Activated T-cell treated with anti-CD3 and anti-CD28 coated beads for 48 hours (primary cell): ENCODE measurements at places on chromosomes 11 and 22.
A peak's percentile ranks its signal among the peaks of the same experiment; 100 is the strongest.

- DNase-seq, result no peak
Measured at GRCh38 chr11:86990031-86990430, 34.8 kb upstream of the FZD4 start.

DNA sequence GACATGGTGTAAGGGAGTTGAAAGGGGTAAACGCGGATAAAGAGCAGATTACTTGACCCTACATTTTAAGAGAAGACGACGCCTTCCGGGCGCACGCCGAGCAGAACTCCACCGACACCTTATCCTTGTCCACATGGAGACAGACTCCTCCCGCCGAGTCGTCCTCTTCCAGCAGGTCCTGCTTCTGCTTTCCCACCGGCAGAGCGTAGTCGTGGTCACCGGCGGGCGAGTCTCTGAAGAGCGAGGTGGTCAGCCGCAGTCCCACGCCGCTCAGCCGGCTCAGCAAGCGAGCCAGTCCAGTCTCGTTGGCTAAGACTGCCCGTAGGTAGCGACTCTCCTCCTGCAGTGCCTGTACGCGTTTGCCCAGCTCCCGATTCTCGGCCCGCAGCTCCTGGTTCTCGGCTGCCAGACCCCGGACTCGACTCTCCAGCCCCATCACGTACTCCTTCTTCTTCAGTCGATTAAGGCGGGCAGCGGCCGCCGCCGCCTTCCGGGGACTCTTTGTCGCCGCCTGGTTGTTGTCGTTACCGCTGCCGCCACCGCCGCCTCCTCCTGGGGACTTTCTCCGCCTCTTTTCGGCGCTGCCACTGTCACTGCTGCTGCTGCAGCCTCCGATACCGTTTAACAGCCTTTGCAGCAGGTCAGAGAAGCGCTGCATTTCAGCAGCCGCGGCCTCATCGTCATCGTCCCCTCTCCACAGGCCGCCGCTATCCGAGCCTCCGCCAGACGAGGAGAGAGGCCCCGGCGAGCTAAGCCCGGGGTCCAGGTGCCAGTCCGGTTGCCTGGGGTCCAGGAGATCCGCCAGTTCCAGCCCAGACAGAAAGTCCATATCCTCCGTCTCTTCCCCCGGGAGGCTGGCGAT is 945 bp downstream of the CREBZF start:
- peak; percentile 80 for DNase-seq

DNA sequence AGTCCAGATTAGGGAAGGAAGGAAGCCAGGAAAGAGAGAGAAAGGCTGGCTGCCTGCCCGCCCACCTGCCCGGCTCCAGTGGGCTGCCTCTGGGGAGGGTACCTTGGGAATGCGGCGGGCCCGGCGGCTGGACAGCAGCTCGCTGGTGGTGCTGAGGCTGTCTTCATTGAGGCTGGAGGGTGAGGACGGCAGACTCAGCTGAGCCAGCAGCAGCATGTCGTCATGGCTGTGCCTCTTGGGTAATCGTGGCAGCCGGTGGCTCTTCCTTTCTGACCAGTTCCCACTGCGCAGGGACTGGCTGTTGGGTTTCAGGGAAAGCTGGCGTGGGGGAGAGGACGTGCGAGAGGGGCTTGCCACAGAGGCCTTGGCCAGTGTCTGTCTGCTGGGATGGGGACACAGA is 32.9 kb downstream of the RPL27A start:
- DNase-seq, result no peak

GRCh38 chr11:13053255-13053917 is 44.3 kb downstream of the RASSF10 start:
- DNase-seq, result no peak

DNA sequence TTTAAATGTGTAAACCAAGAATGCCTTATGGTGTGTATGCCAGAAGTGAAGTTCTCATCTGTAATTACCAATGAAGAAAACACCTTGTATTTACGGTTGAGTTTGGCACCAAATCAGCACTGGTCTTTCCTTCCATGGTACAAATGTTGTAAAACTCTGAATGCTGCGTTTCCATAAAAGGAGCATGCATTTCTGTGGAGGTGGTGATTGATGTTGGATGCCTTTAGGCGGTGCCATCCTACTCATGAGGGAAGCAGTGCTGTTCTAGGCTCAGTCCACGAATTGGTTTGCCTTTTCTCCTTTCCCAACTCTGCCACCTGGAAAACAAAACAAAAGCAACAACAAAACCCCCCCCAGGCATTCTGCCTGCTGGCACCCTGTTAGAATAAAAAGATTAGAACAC is 124.4 kb downstream of the TEAD1 start:
- no peak for DNase-seq

DNA sequence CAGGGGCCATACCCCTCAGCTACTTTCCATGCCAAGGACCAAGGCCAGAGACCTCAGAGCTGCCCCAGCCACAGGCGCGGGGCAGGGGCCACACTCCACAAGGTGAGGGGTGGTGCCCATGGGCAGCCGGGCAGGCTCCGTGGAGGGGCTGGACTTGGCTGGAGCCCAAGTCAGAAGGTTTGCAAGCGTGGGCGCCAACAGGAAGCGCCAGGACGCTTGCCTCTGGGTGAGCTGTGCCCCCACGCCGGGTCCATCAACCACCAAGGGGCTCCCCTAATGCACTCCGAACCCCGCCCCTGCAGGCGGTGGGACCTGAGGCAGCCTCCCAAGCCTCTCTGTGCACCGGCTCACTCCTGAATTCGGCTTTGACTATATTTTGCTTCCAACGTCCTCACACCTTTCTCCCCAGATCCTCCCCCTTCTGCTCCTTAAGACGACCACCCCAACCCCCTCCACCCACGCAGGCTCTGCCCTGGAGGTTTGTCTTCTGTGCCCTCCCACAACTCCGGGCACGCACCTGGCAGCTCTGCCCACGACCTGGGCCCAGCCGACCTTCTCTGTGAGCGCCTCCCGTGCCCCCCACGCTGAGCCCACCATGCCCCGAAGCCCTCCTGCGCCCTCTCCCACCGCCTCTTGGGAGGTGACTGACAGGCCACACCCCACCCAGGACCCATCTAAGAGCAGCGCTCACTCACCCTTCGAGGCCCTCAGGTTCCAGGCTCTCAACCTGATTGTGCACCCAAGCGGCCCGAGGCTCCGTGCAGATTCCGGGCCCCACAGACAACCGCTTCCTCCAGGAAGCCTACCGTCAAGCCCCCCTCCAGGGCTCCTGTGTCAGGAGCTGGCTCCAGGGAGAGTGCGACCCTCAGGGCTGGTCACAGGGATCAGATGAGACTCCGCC is 2.6 kb upstream of the PKP3 start:
- no peak for DNase-seq
